ENCODE measurements at places on chromosomes 13 and 19.
A peak's percentile ranks its signal among the peaks of the same experiment; 100 is the strongest.

DNA sequence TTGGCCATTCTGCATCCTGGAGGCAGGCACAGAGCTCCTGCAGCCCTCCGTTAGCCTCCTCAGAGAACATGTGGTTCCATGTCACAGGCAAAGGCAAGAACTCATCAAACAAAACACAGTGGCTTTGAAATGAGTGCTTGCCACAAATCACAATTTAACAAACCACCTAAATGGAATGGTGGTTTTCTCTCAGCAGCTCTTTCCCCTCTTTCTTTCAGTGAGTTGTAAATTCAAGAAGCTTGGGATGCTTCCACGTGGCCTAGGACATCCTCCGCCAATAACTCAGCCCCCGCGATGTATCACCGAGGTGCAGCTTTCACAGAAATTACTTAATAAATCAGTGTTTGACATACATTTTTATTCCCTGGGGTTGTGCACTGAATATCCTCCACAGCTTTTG, 65.4 kb upstream of the RFC3 start:
- no peaks in the 10 kb centered on the region for H3K27me3 ChIP-seq
- H3K27ac ChIP-seq: no peak overlapping the region
- DNase-seq: no peak
- no peak overlapping the region for H3K4me3 ChIP-seq

DNA sequence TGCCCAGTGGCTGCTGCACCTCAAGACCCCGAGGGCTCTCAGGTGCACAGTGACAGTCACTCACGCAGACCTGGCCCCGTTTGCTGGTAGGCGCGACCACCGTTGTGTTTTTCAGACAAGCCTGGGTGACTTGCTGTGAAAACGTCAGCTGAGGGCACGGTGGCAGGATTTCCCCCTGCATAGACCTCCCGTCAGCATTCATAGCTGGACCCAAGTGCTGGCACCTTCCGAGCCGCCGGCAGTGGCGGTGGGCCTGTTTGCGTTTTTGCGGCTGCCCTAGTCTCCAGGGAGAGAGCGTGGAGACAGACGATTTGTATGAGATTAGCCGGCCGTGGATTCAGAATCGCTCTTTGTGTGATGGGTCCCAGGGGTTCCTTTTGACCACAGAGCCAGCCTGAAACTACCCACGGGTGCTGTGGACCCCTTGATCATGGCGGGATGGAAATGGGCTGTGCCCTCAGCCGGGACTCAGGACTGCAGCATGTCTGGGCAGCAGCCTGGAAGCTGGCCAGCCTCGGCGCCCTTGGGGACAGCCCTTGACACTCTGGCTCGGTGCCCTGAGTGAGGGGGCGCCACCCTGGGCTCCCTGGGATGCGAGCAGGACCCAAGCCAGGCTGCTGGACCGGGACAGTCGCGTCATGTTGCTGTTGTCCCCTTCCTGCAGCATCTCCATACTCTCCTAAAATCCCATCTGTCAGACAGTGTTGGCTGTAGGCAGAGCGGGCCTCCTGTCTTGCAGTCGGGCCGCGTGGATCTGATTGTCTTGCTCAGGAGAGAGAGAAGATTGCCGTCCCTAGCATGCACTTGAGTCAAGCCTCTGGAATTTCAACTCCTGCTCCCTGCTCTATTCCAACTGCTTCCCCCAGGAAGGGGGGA, 8.6 kb downstream of the KDM4B start:
- no peak overlapping the region for H3K4me3 ChIP-seq
- H3K27ac ChIP-seq: peak overlapping the region; percentile 86
- H3K4me1 ChIP-seq: peaks cover 30% of the 10 kb centered on the region
- H3K36me3 ChIP-seq: no peaks in the 10 kb centered on the region
- H3K27me3 ChIP-seq: no peaks in the 10 kb centered on the region
- DNase-seq: peak; percentile 62

DNA sequence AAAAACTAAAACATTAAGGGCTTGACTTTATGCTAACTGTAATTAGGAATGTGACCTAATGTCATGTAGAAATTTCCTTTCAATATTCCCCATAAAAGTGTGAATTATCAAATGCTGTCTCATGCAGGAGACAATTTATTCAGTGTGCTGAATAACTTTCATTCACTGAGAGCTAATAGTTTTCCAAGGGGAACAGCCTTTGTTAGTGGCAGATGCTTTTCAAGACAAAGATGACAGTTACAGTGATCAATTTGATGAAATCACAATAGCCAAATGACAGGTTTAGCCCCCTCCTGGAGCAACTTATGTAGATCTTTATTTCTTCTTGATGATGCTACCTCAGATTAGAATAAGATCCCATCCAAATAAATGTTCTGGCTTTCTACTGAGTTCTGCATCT, 275.5 kb downstream of the ITGBL1 start:
- no peak for DNase-seq
- no peaks in the 10 kb centered on the region for H3K36me3 ChIP-seq
- H3K4me3 ChIP-seq: no peak overlapping the region
- H3K27me3 ChIP-seq: no peaks in the 10 kb centered on the region

DNA sequence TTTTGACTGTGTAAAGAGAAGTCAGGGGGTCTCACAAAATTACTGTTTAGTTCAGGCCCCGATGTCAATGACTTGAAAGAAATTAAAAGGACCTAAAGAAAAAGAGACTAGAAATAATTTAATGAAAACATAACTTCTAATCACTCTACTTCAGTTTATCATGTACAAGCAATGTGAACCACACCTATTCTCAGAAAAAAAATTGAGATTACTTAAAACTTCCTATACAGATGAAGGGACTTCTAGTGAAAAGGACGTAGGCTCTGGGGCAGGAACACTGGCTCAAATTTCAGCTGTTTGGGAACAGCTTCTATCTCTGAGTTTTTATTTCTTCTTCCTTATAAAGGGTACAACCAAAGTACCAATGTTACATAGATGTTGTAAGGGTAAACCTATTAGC, 38.0 kb downstream of the TPT1 start:
- no peak overlapping the region for H3K27ac ChIP-seq
- H3K36me3 ChIP-seq: no peaks in the 10 kb centered on the region
- H3K4me3 ChIP-seq: no peak overlapping the region
- no peaks in the 10 kb centered on the region for H3K4me1 ChIP-seq
